Sciatic nerve (tissue), 2 donors: ENCODE measurements at places on chromosomes 1 and 21.
A peak's percentile ranks its signal among the peaks of the same experiment; 100 is the strongest.

DNA sequence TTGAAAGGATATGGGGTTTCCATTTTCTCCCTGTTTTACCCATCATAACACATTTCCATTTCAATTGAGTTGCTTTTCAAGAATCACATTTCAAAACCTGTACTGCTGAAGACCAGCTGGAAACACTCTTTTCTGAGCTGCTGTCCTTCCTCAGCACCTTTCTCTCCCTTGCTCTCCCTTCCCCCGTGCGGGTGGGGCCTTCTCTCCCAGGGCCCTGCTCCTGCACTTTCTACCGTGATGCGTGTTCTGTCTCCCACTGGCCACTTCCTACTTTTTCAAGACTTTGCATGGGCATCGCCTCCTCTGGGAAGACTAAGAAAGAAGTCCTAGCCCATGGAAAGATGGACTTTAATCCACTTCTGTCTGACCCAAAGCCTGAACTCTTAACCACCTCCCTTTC is 390.4 kb downstream of the PTPRU start:
- DNase-seq, result no peak

GRCh38 chr1:205546541-205546940 is 42.1 kb downstream of the CDK18 start:
- DNase-seq, result no peak

DNA sequence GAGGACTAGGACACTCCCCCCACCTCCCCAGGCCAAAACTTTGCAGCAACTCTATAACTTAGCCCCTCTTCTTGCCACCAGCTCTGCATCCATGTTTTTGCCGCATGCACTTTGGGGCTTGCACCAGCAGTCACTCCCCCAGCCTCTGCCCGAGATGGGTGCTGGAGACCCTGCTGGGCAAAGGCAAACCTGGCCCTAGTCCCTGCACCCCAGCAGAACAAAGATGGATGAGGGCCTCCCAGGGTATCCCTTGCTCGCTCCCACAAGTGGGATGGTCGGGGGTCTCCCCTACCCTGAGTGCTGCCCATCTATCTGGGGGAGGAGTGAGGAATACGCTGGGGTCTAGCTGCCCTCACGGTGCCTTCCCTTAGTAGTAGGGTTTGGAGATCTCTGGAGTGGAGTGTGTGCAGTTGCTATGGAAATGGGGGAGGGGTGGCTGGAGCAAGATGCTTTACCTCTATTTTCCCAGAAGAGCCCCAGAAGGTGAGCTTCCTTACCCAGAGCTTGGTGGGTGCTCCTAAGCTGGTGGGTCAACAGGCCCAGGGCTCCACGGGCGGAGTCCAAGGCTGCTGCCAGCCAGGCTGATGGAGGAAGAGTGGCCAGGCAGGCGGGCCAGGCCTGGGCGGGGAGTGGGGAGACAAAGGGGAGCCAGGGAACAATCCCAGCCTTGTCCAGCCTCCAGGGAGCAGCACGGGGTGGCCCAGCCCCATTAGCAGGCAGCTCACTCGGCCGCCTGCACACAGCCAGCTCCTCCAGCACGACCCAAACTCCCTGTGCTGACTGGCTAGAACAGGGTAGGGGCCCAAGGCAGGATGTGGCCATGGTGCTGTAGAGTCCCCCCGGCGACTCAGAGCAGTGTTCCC is at the start of gene PAQR6:
Gene PAQR6, minus strand, starts transcription at position 597 of the 863 bp plus-strand sequence. CDS start 1,325 bp downstream, outside the sequence.
- peak; percentile 83 for DNase-seq

GRCh38 chr1:25117233-25117823 is 115.0 kb downstream of the SYF2 start:
- no peak for DNase-seq

- no peak for DNase-seq
Measured at GRCh38 chr1:94025383-94026340, 95.3 kb downstream of the ABCA4 start.

- DNase-seq, result peak; percentile 83
Measured at GRCh38 chr1:61741711-61742619, at the start of gene PATJ. Gene PATJ (plus strand): TSS chr1:61742480. CDS start chr1:61762893, 20,413 bp downstream.

DNA sequence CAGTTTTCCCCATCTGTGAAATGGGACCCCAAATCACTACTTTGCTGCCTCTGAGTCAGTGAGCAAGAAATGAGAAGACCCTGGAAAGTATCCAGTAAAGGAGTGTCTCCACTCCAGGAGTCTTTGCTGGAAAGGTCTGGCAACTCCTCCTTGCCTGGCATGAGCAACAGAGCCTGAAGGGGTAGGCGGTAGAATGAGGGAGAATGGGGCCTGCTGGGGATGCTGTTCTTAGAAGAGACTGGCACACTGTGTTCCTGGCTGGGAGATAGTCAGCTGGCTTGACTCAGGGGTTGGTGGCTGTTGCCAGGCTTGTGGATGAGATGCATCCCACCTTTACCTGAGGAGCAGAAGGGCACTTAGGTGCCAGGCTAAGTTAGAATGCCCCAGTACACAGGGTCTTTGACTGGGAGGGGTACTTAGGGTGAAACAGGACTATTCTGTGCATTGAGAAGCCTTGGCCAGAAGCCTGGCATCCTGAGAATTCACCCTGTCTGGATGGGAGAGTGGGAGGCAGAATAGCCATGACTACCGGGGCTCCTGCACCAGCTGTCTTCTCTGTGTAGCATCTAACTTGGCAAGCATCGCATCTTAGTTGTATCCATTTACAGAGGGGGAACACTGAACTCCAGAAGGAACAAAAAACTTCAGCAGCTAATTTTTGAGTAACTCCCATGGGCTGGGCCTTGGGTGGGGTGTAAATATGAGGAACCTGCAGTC is 2.5 kb downstream of the MFSD2A start:
- DNase-seq, result no peak

DNA sequence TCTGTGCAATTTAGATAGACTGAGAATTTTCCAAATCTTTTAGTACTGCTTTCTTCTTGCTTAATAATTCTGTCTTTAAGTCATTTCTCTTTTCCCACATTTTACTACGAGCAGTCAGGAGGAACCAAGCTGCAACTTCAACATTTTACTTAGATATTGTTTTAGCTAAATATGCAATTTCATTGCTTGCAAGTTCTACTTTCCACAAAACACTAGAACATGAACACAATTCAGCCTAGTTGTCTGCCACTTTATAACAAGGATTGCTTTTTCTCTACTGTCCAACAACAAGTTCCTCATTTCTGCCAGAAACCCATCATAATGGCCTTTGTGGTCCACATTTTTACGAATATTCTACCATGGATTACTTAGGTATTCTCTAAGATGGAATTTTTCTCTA is 36.6 kb downstream of the SORT1 start:
- no peak for DNase-seq

- DNase-seq, result no peak
Measured at GRCh38 chr1:92924501-92924900, 36.8 kb downstream of the DIPK1A start.
